ENCODE measurements at places on chromosomes 13 and 19.

- no peak for DNase-seq
These were observed 1.5 kb downstream of the TUBGCP3 start for GRCh38 chr13:112586334-112586960.

GRCh38 chr13:19567820-19568534 is 6.6 kb upstream of the TPTE2 start:
- no peak for DNase-seq

GRCh38 chr13:105774739-105775460 is 760.6 kb downstream of the EFNB2 start:
- no peak for DNase-seq

- no peak for DNase-seq
These were observed 1008.0 kb downstream of the PCDH9 start for GRCh38 chr13:66222127-66222526.

GRCh38 chr19:40800339-40800996 is 1.5 kb downstream of the EGLN2 start:
- DNase-seq: no peak
